ENCODE measurements at places on chromosomes 1 and 21.

DNA sequence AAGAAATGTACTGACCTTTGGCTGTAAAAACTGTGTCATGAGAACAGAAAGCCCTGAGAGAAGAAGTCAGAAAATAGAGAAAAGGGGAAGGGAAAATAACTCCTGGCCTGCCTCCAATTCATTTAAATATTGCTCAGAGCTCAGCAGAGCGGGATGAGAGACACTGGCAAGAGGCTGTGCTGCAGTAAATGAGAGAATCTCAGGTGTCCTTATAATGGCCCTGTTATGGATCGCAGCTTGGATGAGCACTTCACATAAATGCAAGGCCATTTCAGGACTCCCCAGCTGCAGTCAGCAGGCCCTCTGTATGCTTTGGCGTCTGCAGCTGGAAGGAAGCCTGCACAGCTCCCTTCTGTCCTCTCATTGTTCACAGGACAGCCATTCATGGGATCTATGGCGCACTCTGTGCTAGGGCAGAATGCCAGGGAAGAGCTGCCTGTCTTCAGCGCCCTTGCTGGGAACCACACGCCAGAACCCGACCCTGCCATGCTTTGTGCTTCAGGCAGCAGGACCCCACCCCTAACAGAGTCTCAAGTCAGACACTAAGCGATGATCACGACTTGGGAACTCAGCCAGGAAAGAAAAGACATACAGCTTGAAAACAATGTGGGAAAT is 20.7 kb upstream of the ABCB10 start:
- DNase-seq, result no peak

DNA sequence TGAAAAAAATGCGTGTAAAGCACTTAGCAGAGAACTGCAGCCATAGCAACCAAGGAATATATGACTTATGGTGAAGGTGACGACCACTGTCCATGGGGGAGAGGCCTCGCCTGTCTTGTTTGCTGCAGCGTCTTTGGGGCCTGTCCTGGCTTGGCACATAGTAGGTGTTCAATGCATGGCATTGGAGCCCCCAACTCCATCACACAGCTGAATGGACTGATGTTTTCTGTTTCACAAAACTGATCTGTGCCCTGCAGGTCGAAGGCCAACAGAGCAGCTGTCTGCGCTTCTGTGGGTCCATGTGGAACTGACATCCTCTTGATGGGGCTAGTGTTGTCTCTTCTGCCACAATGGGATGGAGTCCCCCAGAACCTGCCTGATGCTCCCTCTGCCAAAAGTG is 296.0 kb downstream of the PTPRU start:
- DNase-seq, result no peak

GRCh38 chr1:26109229-26110164 is 2.1 kb upstream of the PDIK1L start:
- DNase-seq, result no peak

GRCh38 chr21:35053356-35054096 is 4.4 kb upstream of the RUNX1 start:
- DNase-seq, result no peak
